CD4-positive, alpha-beta T cell (primary cell): ENCODE measurements at places on chromosomes 5 and 9.

DNA sequence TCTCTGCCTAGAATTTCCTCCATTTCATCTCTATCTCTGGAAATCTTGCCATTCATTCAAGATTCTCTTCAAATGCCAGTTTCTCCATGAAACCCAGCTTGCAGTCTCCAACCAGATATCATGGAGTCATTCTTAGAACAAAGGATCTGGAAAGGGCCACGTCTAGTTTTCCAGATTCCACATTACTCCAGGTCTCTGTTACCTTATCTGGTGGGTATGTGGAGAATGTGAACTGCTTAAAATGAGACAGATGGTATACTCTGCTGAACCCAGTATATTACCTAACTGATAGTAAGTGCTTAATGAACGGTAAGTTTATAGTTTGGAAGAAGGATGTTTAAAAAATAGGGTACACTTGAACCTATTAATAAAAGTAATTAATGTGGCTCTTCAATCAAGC is 52.3 kb upstream of the ZSWIM6 start:
- DNase-seq, result no peak

DNA sequence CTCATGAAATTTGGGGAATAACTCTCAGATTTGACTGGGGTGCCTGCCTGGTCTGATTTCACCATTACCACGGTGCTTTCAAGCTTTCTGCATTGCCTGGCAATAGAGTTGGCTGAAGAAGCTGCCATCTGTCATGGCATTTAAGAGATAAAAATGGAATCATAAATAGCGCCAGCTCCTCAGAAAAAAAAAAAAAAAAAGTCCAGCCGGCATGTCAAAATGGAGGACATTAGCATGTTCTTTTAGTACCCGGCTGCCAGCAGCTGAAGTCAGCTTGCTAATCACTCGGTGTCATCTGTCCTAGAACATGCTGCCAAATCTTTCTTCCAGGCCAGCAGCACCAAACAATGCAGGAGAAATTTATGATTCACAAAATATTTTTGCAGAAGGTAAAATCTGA is 57.7 kb upstream of the CER1 start:
- no peak for DNase-seq

DNA sequence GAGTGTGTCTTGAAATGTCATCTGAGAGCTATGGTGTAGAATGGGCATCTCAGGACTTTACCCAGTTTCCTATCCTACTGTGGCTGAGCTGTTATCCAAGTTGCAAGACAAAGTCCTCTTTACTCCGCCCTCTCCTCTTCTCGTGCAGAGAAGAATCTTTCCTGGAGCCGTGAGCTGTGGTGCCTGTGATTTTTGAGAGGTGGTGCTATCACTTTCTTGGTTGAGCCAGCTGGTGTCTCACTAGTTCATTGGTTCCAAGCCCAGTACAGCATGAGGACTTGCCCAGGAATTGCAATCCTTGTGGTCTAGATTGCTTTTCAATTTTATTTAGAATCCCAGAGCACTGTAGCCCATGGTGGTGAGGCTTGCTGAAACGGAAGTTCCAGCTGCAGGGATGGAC is 2300.3 kb downstream of the MAT2B start:
- no peak for DNase-seq

DNA sequence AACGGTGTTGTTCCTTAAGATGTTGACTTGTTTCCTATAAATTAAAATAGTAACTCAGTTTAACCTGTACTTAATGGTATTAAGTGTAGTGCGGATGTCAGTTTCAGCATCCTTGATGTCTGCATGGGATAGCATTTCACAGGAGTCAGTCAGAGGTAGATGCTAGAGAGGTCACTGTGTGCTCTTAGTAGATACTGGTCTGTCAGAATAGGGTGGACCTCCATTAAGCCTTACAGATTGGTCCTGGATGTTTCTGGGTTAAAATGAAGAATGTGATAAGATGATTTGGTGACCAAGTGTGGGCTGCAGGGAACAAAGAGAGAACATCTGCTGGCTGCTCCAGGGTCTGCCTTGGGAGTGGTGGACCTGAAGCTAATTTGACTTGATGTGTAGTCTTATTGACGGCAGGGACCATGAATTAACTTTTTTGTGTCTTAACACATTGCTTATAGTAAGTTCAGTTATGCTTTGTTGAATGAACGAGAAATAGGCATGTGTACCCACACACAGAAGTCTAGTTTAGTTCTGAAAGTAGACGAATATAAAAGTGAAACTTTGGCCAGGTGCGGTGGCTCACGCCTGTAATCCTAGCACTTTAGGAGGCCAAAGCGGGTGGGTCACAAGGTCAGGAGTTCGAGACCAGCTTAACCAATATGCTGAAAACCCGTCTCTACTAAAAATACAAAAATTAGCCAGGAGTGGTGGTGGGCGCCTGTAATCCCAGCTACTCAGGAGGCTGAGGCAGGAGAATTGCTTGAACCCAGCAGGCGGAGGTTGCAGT is 12.5 kb downstream of the RAB24 start:
- DNase-seq, result no peak

DNA sequence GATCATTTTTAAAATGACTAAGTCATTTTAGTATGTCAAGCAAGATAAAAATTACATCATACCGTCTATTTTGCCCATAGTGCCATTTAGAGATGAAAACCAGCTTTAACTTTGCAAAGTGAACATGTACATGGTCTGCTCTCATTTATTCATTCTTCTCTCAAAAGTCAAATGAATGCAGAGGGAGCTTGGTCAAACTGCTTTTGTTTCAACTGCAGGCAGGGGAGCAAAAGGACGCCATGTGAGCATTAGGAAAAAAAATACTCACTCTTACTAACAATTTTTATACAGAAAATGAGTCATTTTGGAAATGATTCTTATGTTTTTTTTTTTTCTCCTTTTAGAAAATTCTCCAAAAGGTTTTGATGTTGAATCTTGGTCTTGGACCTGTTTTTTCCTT is 15.7 kb downstream of the SCGB3A1 start:
- DNase-seq, result no peak

DNA sequence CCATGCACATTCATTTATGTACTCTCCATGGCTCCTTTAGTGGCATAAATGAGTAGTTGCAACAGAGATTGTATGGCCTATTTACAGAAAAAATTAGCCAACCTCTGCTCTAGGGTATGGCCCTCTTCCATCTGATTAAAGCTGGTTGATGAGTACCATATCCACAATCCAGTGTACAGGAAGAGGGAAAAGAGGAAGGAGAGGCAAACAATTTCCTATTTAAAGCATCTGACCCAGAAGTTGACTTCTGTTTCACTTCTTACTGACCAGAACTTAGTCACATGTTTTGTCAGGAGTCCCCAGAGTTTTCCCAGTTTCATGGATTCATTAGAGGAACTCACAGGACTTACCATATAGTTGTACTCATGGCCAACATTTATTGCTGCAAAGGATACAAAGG is 68.6 kb upstream of the STARD4 start:
- DNase-seq, result no peak

GRCh38 chr9:35553670-35554543 is 51.2 kb upstream of the TESK1 start:
- DNase-seq, result peak; percentile 22

DNA sequence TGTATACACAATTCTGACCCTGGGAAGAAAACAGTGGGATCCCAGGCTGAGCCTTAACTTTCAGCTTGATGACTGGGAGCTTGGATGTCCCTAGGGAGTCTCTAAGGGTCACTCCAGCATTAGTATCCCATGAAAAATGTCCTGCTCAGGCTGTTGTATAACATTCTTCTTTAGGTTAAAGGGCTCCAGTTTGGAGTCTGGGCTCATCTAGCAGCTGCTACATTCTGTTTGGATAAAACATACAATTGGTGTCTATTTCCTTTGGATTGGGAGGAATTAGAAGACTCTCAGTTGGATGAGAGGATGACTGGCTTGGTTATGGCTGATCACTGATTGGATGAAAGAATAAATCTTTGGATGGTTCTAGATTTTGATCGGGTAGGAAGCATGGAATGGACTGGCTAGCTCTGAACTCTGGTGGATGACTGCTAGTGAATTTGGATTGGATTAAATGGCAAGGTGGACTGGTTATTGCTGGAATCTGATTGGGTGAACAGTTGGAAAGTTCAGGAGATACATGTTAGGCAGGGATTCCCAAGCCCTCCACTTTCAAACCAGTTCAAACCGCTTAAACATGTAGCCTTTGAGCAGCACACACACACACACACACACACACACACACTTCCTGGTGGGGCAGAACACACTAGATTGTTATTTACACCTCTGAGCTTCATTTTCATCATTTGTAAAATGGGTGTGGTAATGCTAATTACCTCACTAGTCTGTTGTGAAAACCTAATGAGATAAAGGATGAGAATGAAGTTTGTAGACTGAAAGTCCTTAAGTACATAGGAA is 7.1 kb upstream of the MYOZ3 start:
- no peak for DNase-seq

DNA sequence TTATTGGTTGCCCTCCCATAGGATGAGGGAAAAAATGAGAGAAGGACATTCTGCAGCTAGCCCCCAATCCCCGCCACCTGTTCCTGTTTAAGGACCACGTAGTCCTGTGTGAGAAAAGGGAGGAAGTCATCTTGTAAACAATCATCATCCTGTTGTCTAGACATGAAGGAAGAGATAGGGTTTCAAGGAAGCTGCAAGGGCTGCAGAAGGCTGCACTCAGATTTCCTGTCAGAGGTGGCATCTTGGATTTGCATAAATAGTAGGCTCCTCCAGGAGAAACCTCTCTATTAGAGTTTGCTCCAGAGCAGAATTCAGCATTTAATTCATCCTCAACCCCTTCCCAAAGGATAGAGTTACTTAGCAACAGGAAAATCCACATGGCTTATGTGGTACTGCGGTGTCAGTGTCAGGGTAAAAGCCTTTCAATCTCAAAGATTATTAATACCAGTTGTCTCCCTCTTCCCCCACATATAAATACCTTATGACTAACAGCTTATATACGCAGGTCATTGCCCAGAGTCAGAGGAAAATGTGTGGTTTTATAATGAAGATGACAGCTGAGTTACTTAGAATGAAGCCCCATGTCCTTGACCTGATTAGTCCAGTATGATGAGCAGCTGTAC is 4.6 kb upstream of the DNAJC18 start:
- DNase-seq, result peak; percentile 58

- DNase-seq, result no peak
Observed at GRCh38 chr9:138105123-138105415, 227.5 kb downstream of the CACNA1B start.

- DNase-seq, result no peak
Observed at GRCh38 chr9:127081250-127082185, 40.9 kb downstream of the ANGPTL2 start.

DNA sequence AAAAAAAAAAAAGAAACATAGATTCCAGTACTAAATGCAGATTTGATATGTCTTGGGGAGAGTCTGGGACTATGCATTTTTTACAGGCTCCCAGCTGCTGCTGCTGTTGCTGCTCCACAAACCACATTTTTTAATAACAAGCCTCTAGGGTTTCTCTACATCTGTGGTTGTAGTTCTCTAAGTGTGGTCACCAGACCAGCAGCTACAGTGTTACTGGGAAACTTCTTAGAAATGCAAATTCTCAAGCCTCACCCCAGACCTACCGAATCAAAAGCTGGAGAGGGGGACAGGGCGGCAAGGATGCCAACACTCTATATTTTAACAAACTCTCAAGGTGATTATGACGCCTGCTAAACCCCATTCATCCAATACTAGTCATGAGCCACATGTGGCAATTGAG is 293.4 kb upstream of the PTGER4 start:
- no peak for DNase-seq

DNA sequence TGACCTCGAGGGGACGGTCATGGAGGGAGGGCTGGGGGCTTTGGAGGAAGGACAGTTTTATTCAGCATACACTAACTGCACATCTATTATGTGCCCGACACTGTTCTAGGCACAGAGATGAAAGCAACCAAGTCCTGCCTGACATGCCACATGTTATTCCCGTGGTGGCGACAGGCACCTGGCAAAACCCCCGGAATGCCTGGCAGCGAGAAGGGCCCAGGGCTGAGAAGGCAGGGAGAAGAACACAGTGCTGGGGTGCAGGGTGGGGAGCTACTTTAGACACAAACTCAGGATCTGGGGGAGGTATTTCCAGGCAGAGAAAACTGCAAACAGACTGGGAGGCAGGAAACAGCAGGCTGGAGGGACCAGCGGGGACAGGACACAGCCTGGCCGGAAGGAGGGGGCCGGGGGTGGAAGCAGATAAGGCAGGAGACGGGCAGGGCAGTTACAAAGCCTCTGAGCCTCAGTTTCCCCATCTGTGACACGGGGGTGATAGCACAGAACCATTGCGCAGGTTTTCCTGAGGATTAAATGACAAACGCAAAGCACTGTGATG is 77.7 kb downstream of the STK10 start:
- no peak for DNase-seq

- DNase-seq, result no peak
Observed at GRCh38 chr5:154778534-154778933, 23.4 kb downstream of the LARP1 start.

DNA sequence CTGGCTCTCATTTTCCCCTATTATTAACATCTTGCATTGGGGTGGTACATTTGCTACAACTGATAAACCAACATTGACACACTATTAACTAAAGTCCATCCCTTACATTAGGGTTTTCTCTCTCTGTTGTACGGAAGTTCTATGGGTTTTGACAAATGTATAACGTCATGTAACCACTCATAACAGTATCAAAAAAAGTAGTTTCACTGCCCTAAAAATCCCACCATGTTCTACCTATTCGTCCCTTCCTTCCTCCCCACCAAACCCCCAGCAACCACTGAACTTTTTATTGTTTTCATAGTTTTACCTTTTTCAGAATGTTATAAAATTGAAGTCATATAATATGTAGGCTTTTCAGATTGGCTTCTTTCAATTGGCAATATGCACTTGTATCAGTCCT is 40.1 kb downstream of the MLLT3 start:
- DNase-seq, result no peak

GRCh38 chr9:96137671-96138429 is 164.1 kb downstream of the HSD17B3 start:
- DNase-seq, result no peak
